ENCODE measurements at places on chromosomes 16 and 17.

GRCh38 chr17:64615028-64615677 lies 47.0 kb downstream of the SMURF2 start:
- no peak for DNase-seq

DNA sequence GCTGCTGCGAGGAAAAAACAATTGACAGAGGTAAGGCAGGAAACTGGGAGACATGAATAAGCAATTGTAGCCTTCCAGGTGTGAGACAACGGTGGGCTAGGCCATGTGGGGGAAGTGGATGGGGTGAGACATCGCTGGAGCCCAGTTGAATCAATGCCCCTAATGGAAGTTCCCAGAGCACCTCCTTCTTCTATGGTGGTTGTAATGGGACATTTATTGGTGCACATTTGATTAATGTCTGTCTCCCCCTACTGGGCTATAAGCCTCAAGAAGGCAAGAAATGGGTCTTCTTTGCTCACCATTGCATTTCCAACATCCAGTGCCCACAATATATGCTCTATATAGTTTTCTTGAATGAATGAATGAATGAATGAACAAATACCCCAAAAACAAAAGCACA lies 22.7 kb upstream of the CD300E start:
- peak; percentile 74 for DNase-seq

DNA sequence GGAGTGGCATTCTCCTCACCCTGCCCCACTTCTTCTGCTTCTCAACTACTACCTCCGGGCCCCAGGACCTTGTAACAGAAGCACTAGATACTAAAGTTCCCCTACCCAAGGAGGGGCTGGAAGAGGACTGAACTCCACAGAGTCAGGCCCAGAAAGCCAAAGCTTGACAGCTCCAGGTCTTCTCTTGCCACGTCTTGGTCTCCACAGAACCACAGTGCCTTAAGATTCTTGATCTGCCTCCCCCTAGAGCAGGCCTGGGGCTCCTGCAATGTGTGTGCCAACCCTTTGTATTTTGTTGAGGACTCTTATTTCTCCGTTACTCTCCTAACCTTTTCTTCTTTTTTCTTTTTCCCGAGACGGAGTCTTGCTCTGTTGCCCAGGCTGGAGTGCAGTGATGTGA lies 4.0 kb downstream of the SLC16A13 start:
- DNase-seq = no peak

- DNase-seq = peak; percentile 81
Observed at GRCh38 chr16:66954097-66954659, 6.9 kb upstream of the CES3 start.

DNA sequence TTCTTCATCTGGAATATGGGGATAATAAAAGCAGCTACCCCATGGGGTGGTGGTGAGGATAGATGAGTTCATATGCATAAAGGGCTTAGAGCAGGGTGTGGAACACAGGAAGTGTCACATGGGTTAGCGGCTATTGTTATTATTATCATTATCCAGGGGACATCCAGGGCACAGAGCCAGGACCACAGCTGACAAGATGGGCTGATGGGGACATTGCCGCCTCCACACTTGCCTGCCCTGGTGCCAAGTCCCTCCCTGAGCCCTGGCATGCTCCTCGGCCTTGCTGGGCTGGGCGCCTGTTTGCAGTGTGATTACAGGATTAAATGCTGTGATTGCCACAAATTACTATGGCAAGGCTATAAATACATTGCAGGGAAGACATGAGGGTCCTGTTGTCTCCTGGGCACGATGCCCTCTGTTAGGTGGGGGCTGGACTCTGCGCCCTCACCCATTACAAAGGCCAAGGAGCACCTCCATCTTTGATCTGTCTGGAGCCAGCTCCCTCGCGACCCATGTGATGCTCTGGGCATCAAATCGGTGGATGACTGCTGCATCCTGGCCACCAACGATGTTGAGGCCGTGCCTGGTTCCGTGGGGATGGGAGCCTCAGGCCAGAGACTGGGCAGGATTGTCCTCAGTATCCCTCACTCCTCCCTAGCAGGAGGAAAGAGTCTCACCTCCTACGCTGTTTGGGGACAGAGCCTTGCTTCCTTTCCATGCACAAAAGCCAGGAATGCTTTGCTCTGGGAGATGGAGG lies 43.2 kb downstream of the PIMREG start:
- DNase-seq = no peak

- DNase-seq = peak; percentile 87
Observed at GRCh38 chr17:74736513-74737298, at the start of gene RAB37. Gene RAB37 (plus strand): TSS chr17:74737256. CDS start chr17:74737273, 17 bp downstream.

DNA sequence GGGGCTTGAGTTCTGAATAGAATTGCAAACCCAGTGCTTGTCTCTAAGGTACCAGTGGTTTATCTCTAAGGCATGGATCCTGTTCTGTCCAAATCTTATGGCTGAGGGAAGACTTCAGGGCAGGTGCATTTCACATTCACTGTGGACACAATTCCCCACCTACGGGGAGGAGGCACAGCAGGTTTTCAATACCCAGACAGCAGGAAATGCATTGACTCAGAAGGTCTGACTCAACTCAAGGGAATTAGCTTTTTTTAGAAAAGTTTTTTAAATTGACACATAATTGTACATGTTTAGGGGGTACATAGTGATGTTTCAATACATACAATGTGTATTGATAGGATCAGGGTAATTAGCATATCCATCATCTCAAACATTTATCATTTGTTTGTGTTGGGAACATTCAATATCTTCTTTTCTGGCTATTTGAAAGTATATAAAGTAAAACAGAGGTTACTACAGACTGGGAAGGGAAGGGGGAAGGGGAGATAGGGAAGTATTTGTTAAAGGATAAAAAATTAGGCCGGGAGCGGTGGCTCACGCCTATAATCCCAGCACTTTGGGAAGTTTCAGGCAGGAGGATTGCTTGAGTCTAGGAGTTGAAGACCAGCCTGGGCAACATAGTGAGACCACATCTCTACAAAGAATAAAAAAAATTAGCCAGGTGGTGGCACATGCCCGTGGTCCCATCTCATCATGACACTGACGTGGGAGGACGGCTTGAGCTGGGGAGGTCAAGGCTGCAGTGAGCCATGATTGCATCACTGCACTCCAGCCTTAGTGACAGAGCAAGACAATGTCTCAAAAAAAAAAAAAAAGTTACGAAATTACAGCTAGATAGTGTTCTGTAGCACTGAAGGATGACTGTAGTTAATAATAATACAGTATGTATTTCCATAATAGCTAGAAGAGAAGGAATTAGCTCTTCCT lies 54.9 kb downstream of the RGS9 start:
- DNase-seq = peak; percentile 43

DNA sequence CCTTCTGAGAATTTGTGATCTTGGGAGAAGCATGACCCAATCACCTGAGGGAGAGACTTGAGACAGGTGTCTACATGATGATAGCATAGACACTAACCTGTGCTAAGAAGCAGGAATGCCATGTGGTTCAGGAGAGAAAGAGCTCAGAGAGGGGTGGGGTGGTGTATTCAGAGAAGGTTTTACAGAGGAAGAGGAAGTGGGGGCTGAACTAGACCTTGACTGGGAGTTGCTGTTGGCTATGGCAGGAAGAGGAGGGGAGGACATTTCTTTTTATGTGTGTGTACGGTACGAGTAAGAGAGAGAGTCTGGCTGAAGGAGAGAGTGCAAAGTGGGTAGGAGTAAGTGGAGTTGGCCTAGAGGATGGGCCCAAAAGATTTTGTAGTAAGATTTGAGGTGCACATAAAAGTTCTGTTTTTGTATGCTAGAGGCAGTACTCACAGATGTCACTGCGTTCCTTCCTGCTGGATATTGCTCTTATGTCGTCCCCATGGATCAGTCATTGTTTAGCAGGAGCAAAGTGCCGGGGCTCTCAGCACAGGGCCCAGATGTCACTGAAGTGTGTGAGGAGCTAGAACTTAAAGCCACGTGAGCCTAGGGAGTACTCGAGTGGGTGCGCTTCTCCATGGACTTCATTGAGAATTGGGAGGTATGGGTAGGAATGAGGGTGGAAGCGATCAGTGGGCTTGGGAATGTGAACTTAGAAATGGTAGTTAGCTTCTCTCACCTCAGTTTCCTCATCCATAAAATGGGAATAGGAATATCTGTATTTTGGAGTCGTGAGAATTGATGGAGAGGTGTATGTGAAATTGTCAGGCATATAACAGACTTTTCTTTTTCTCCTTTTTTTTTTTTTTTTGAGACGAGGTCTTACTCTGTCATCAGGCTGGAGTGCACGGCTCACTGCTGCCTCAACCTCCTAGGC lies 22.1 kb downstream of the SLC7A6 start:
- DNase-seq = no peak
